Hematopoietic multipotent progenitor cell treated with erythropoietin and hydrocortisone succinate and interleukin-3 and kit ligand, for 8 days (in vitro differentiated cells): ENCODE measurements at places on chromosomes 1 and 21.
A peak's percentile ranks its signal among the peaks of the same experiment; 100 is the strongest.

DNA sequence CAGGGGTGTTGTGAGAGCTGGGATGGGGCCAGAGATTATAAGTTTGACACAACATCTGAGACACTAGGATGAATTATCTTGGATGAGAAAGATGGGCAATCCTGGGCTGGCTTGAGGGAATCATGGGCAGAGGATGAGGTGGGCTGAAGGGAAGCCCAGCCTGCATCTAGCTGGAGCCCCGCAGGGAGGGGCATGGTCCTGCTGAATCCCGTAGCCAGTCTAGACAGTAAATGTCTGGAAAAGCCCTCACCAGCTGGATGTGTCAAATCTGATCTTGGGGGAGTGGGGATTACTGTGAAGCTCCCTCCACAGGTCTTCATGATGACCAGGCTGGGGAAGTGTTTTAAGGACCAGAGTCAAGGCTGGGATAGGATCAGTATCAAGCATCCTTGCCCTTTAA is 3.6 kb upstream of the CASQ1 start:
- no peak for DNase-seq

DNA sequence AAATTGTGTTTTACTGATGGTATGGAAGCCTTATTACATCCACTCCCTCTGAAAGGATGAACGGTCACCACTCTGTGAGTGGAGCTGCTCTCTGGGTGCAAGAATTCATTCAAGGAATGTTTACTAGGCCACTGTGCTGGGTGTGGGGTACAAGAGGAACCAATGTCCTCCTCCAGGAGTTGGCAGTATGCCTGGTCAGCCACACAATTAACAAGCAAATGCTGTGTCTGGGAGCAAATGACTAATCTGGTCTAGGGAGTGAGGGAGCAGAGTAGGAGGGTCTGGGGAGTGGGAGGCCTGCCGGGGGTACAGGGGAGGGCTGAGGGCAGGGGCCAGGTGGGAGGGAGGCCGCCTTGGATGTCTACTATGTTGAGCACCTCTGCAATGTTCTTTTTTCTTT is 27.2 kb upstream of the TDRD10 start:
- peak; percentile 53 for DNase-seq

- no peak for DNase-seq
Measured at GRCh38 chr1:24946861-24947658, 17.0 kb upstream of the RUNX3 start.

DNA sequence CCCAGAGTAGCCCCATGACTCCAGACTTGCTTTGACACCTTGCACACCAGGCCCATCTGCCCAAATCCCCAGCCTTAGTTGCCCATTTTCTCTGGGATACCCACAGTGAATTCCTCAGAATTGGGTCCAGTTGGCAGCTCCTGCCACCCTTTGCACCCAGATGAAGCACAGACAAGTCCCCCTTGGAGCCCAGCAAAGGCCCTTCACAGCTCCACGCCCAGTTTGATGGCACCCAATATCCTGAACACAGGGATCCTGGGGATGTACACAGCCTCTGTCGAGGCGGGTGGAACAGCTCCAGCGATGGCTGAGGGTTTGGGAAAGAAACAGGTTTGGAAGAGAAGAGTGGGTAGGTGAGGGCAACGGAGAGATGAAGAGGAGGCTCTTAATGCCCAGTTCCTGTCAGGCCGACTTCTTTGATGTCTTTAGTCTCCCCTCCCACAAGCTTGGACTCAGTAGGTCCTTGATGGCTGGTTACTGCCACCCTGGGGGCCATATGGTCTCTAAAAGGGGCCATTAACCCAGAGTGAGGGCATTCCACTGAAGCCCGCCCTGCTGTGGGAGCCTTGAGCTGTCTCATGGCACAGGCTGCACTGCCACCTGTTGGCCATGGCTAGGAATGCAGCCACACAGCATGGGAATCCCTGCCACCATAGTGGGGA is 21.7 kb downstream of the TMEM53 start:
- peak; percentile 81 for DNase-seq

- DNase-seq, result no peak
Measured at GRCh38 chr1:87410776-87411480, 82.2 kb downstream of the LMO4 start.

GRCh38 chr1:152543820-152544219 is 22.8 kb downstream of the LCE3E start:
- peak; percentile 61 for DNase-seq

- DNase-seq, result no peak
Measured at GRCh38 chr1:31318146-31318545, 21.3 kb downstream of the ZCCHC17 start.

- peak; percentile 20 for DNase-seq
Measured at GRCh38 chr1:234656944-234657654, 47.1 kb upstream of the IRF2BP2 start.

- no peak for DNase-seq
Measured at GRCh38 chr21:36097427-36098181, 27.8 kb downstream of the CBR1 start.

DNA sequence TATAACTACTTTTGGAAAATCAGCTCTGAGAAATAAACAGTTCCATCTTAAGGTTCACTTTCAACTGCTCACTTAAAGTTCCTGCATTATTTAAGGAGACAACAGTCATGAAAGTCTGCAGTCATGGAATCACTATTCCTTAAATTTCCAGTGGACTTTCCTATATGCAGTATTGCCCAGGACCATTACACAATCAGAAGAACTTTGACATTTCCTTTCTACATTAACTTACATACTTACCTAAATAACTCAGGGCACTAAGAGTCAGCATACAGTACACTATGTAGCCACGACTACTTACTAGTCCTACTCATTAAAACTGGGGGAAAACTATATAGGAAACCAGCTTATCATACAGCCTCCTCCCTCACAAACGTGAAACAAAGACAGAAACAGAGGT is 220.1 kb downstream of the SLC45A1 start:
- no peak for DNase-seq

DNA sequence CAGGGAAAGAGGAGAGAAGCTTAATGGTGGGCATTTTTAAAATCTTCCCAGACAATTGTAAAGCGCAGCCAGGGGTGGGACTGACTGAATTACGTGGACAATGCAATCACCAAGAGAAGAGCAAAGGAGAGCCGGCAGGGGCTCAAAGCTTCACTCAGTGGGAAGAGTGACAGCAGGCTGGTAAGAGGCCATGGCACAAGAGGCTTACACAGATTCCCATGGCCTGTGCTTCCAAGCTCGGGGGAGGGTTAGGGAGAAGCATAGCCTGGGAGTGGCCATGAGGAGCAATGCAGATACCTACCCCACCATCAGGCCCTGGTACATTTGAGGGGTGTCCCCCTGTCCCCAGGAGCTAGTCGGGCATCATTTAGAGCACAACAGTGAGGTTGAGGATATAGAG is 27.1 kb upstream of the SEC16B start:
- no peak for DNase-seq

GRCh38 chr1:25135909-25136308 is 96.4 kb downstream of the SYF2 start:
- DNase-seq, result no peak

GRCh38 chr1:231420299-231420958 is 1.7 kb downstream of the EGLN1 start:
- peak; percentile 25 for DNase-seq

DNA sequence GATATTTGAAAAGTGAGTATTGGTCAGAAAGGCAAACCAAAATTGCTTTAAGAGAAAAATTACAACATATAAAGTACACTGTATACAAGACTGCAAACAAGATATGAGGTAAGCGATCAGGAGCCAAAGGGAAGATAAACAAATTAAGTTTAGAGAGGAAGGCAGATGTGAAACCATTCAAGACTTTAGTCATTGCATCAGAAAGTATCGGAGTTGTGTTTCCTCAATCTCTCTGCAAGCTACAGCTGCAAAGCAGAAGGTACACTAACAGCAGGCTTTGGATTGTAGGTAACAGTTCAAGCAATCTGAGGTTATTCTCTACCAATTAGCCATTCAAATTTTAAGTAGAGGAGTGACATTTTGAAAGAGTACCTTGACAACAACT is 21.3 kb upstream of the TLCD4 start:
- DNase-seq, result no peak

DNA sequence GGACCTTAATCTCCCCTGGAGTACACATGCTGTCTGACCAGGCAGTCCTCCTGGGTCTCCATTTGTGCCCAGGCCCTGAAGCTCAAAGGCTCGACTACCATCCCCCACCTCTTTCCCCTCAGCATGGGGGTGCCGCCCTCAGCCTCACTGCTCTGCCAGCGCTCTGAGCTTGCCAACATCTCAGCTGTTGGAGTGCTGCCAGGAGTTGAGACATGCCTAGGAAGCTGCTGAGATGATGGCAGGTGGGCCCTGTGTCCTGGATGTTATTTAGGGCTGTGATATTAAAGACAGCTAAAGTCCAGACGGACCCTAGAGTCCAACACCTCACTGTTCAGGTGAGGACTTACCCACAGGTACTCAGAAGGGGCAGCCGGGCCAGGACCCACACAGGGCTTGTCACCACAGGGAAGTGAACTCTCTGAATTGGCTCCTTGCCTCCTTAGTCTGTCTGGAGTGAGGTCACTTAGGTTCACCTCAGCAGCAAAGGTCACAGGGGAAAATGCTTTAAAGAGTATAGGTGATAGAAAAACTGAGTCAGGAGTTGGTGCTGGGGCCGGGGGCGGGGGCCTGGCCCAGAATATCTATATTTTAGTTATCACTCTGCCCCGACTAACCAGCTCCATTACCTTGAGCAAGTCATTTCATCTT is 19.7 kb upstream of the KCNC4 start:
- peak; percentile 71 for DNase-seq

DNA sequence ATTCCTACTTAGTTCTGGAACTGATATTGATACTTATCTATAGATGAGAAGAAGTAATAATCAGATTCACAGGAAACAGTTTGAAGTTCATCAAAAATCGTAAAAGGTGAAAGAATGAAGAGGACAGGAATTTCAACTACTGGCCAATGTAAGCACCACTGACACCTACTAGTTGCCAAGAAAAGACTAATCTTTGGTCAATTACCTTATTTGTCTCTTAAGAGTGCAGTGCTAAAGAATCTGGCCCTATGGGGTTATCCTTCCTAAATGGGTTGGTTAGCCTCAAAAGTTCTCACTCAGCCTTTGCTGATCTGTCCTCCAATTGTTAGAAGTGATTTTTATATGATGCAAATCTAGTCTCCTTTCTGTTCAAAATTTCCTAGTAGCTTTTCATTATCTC is 29.5 kb downstream of the ADSS2 start:
- no peak for DNase-seq

DNA sequence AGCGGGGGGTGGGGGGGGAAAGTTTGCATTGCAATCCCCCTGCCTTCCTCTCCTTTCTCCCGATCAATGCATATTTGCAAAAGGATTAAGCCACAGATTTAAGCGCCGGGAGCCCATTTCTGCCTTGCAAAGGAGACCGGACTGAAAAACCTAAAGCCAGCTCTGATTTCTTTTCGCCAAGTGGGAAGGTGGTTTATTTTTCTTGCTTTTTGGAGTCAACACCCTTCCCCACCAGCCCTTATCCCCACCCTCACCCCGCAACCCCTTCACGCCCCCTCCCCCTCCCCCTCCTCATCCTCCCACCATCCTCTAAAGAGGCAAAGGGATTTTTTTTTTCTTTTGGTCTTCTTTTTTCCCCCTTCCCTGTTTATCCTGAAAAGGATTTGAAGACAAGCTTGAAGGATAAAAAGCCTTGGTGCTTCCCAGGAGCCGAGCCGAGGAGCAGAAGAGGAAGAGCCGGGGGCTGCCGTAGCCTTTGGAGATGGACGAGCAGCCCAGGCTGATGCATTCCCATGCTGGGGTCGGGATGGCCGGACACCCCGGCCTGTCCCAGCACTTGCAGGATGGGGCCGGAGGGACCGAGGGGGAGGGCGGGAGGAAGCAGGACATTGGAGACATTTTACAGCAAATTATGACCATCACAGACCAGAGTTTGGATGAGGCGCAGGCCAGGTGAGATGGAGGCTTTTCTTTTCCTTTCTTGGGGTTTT is 513 bp downstream of the PBX1 start:
- DNase-seq, result no peak

- no peak for DNase-seq
Measured at GRCh38 chr1:216325946-216326345, 97.3 kb downstream of the USH2A start.

DNA sequence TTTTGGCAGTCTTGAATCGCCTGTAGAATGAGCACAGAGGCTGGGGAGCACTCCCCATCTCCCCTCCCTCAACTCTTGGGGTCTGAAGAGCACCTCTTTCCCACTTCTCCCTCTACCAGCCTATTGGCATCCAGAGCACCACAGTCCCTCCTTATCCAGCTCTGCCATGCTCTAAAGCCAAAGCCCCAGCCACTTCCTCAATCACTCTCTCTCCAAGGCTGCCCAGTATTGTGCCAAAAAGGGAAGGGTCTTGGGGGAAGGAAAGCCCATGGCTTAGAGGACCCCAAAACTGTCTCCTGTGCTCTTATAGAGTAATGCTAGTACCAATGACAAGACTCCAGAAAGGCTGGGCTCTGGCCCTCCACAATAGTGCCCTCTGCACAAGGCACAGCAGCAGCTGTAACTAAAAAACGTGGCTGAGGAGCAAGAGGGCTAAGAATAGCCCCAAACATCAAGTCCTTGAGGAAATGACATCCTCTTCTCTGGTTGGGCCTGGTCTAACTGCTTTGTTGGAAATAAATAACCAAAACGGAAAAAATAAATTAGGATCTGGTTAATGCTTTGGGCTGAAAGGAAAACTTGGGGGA is 28.4 kb downstream of the SLC27A3 start:
- no peak for DNase-seq

- DNase-seq, result no peak
Measured at GRCh38 chr1:207047505-207047904, 3.5 kb downstream of the YOD1 start.

DNA sequence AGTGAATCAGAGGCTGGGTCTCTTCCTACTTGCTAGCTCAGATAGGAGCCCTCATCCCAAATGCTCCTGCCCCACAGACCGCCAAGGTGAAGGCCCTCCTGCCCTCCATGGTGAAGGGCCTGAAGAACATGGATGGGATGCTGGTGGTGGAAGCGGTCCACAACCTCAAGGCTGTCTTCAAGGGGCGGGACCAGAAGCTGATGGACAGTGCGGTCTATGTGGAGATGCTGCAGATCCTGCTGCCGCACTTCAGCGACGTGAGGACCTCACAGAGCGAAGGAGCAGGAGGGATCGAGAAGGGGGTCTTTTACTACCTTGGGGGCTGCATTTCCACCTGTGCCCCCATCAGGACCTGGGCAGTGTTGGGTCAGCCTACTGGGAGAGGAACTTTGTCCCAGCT is 14.6 kb upstream of the TTC4 start:
- DNase-seq, result no peak

DNA sequence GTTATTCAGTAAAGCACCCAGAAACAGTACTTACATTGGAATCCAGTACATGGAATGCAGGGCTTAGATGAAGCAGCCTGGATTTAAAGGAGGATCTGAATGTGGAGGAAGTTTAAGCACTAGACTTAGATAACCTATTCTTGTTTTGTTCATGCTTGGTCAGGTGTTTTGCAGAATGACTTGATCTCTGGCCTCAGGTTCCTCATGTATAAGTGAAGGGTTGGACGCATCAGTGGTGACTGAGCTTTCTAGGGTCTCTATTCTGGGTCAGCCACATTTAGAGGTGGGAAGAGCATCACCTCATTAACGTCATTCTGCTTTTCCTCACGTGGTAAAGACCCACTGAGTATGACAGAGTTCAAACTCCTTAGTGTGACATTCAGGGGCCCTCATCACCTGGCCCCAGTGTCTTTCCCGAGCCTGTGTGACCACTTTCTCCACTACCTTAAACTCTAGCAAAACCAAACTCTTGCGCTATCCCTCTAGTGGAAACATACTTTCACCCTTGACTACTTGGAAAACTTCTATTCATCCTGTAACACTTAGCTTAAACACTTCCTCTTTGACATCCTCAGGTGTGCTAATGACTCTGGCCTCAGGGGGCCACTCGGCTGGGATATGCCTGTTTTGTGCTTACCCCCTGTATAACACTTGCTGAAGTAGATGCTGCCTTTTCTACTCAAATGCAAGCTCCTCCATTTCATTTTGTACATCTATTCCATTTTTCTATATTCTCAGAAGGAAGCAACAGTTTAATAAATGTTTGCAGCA is 871 bp upstream of the ERICH3 start:
- DNase-seq, result no peak
